ENCODE measurements at places on chromosomes 7 and 10.

GRCh38 chr10:65950075-65950474, 975.8 kb upstream of the LRRTM3 start:
- no peak for DNase-seq

GRCh38 chr10:46546591-46547540, 9.6 kb downstream of the GPRIN2 start:
- no peak for DNase-seq

- DNase-seq = no peak
These were observed 26.7 kb downstream of the HECW1 start for GRCh38 chr7:43139137-43139536.

DNA sequence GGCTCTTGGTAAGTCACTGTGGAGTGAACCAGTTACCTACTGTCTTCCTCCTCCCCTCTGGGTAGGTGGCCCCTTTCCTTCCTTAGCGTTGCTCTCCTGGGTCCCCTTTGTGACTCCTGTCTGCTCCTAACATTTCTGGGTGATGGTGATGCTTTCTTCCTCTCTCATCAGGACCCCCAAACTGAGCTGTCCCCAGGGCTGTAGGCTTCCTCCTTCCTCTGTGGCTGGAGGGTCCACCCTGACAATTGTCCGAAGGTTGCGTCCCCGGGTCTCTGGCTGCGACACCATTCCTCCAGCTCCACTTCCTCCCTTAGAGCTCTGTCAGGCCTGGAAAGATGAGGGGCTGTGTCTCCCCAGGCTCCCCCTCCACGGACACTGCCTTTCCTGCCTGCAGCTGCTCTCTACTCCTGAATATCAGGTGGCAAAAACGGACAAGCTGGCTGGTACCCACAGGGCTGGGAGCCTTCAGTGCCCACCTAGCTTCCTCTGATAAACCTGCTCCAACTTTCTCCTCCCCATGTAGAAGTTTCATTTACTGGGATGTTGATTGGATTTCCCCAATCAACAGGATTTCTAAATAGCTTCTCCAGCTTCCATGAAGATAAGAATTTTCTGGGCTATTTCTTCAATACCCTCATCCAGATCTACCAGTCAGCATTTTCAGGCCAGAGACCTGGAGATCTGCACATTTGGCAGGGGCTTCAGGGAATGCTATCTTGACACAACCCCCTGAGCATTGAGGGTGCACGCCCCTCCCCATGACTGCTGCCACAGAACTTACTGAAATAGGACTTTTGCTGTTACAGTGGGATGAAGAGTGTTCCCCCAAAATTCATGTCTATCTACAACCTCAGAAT, 506.5 kb downstream of the TCERG1L start:
- no peak for DNase-seq

DNA sequence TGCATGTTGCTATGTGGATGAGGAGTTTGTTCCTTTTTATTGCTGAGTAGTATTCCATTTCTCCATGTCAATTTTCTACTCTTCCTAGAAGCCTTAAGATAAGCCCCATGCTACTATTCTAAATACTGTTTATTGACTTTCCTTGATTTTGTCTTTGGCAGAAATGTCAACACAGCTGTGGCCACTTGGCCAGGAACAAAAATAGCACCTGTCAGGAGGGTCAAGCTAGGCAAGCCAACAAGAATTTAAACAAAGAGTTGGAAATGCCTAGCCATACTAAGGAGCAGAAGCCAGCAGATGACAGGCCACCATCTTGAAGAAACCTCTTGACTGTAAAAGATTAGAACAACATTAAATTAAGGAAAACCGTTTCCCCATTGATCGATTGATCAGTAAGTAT, 34.7 kb downstream of the JAZF1 start:
- DNase-seq = no peak

GRCh38 chr7:15916681-15917380, 230.3 kb upstream of the MEOX2 start:
- DNase-seq = no peak

DNA sequence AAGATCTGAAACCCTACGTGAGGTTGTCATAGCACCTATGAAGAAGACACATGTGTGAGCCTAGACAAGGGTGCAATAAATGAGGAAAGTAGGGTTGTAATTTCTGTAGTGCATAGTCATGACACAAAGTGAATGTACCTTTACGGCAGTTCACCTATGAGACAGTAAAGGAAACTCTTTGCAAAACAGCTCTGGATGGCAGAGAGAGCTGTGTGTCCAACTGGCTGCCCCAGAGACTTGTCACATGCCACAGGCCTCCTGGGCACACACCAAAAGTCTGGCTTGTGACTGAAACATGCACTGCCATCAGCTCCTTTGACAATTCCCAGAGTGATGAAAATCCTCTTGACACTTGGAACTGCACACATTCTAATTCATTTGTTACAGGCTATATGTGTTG, 90.7 kb upstream of the NAMPT start:
- no peak for DNase-seq

All from NCI-H345 (cell line).